ENCODE measurements at places on chromosomes 7 and 10.

- DNase-seq = no peak
These were observed 2.9 kb upstream of the IFRD1 start for GRCh38 chr7:112447406-112447805.

DNA sequence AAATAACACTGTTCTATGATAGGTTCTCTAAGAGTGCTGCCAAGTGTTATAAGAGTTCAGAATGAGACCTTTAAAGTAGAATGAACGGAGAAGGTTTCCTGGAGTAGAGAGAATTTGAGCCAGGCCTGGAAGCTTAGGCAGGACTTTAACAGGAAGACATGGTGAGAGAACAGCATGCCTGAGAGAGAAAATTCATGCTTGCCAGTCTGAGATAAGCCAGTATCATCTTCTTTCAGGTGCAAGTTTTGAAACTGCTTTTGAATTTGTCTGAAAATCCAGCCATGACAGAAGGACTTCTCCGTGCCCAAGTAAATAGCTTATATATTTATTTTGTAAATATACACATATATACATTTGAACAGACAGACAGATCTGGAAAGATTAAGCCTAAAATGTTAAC is 22.1 kb downstream of the ARMC10 start:
- DNase-seq = no peak

- peak; percentile 13 for DNase-seq
These were observed 43.8 kb upstream of the CSTF2T start for GRCh38 chr10:51743146-51743545.

DNA sequence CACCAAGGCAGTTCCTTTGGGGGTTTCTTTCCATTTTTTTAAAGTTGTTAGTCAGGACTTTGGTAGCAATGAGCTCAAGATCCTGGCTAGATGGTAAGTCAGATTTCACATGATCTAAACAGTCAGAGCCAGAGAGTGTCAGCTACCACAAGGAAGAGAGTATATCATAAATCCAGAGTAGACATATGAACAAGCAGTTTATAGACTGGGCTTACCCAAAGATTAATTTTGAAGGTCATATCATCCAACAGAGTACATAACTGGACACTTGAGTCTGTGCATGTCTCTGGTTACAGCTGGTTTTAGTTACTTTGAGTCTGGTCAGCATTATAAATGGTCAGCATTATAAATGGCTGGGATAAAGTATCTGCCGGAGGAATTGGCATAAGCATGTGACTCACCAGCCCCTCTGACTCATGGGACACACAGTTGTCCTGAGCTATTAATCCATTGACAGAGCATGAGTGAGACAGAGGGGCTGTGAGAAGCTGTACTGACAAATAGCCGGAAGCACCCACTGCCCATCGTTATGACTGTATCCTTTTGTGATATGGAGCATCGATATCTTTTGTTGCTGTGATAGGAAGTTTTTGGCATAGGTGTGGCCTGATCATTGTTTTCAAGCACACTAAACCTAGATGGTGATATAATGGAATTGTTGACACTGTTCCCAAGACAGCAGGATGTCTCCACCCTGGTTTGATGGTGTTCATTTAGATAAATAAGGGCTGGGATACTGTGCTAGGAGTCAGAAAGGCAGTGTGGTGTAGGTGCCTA is 19.3 kb downstream of the PPP1R3C start:
- no peak for DNase-seq

DNA sequence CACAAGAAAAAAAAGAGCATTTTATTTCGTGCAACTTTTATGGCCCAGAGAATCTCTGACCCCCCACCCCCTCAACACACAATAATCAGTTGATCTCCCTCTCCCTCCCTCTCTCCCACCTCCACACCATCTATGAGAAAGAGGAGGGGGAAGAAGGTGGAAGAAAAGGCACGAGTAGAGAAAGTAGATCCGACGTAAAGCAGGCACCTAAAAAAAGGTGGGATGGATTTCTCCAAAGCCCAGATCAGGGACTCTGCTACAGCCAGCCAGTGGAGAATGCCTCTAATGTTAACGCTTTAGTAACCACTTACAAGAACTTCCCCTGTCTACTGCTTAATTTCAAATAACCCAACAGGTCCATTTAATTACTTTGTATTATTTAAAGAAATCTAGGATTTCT is 24.4 kb downstream of the KMT2C start:
- no peak for DNase-seq

All from NCI-H2171 (cell line).